Esophagus mucosa (tissue), 1 donor: ENCODE measurements at places on chromosomes 3 and 15. TPM values are rescaled to one million over a fixed set of nuclear protein-coding genes. Genes with fewer than 3 reads are reported as not detected.

Gene PCBP4
- total RNA-seq: 11.5 TPM

Gene UBAP1L
- 1.8 TPM for total RNA-seq

Gene CRABP1
- total RNA-seq: not detected

Gene ARHGEF26
- total RNA-seq: 4.7 TPM

Gene REC114
- total RNA-seq: not detected
